ENCODE measurements at places on chromosomes 16 and 17.

- peak; percentile 12 for DNase-seq
Observed at GRCh38 chr16:81006211-81006812, 373 bp downstream of the CMC2 start.

DNA sequence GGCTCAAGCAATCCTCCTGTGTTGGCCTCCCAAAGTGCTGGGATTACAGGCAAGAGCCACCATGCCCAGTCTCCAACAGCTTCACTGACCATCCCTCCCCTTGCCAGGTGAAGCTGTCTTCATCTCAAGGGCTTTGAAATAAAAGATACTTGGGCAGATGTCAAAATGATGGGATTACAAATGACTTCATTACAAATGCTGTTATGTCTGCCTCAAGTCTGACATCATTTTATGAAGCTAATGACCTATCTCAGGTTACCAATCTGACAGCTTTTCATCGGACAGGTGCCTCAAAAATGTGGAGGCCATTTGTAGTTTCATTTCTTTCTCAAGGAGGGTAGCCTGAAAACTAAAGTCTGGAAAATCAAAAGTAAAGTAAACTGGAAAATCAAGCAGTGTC, 323.7 kb upstream of the TBX2 start:
- DNase-seq: no peak

DNA sequence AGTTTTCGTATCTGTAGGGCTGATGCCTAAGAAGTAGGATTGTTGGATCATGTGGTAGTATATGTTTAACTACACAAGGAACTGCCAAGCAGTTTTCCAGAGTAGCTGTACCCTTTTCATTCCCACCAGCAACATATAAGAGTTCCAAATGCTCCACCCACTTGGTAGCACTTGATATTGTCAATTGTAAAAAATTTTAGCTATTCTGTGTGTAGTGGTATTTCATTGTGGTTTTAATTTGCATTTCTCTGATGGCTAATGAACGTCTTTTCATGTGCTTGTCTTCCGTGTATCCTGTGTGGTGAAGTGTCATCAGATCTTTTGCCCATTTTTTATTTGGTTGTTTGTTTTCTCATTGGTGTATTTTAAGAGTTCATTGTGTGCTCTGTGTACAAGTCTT, 69.7 kb downstream of the TANC2 start:
- no peak for DNase-seq

- DNase-seq: no peak
Observed at GRCh38 chr17:62653826-62654761, 26.6 kb downstream of the MRC2 start.

GRCh38 chr16:57999971-58000705, at the start of gene ZNF319:
ZNF319 (minus strand) TSS chr16:58000672; CDS start chr16:57998265, 2,407 bp downstream.
- DNase-seq: no peak

DNA sequence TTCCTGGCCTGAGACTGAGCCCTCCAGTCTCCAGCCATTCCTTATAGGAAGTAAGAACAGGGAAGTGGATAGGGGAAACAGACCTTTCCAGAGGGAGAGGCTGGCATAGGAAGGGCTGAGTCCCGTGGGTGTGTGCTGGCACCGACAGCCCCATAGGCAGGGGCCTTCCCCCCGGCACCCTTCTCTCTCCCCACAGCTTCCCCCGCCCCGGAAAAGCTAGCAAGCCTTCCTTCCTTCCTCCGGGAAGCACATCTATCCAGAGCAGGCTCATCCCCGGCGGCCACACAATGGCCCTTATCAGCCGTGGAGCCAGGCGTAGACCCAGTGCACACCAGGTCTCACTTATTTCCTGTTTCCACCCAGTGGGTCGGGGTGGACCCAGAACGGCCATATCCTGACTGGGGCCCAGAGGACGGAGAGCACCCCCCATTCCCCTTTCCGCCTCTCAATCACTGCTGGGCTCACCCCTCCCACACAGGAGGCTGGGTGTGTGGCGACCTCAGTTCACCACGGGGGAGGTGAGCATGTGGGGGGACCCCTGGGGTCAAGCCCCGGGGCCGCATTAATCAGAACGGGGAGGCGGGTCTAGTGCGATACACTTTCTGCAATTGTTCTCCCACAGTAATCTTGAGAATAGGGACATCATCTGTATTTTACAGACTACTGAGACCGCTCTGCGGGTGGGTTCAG, 950 bp upstream of the MYO1C start:
- no peak for DNase-seq

- no peak for DNase-seq
Observed at GRCh38 chr16:89256651-89257254, 39.2 kb downstream of the ZNF778 start.

DNA sequence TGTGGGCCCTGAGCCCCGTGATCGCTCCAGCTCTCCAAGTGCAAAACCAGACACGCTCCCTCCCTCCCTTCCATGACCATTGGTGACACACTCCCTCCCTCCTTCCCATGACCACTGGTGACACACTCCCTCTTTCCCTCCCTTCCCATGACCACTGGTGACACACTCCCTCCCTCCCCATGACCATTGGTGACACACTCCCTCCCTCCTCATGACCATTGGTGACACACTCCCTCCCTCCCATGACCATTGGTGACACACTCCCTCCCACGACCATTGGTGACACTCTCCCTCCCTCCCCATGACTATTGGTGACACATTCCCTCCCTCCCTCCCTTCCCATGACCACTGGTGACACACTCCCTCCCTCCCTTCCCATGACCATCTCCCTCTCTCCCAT, 56.3 kb downstream of the LMF1 start:
- no peak for DNase-seq

GRCh38 chr16:85383836-85384832, 229.0 kb upstream of the GSE1 start:
- DNase-seq: no peak

GRCh38 chr17:72488555-72489271, 367.9 kb downstream of the SOX9 start:
- DNase-seq: peak; percentile 67

- no peak for DNase-seq
Observed at GRCh38 chr16:73083271-73083670, 35.3 kb upstream of the ZFHX3 start.

- no peak for DNase-seq
Observed at GRCh38 chr16:4085405-4085970, 30.8 kb downstream of the ADCY9 start.

GRCh38 chr17:73863761-73864535, 219.7 kb upstream of the SDK2 start:
- DNase-seq: no peak

- peak; percentile 24 for DNase-seq
Observed at GRCh38 chr16:12214509-12214908, 238.0 kb downstream of the SNX29 start.

- no peak for DNase-seq
Observed at GRCh38 chr17:427327-427726, 74.7 kb upstream of the RPH3AL start.

DNA sequence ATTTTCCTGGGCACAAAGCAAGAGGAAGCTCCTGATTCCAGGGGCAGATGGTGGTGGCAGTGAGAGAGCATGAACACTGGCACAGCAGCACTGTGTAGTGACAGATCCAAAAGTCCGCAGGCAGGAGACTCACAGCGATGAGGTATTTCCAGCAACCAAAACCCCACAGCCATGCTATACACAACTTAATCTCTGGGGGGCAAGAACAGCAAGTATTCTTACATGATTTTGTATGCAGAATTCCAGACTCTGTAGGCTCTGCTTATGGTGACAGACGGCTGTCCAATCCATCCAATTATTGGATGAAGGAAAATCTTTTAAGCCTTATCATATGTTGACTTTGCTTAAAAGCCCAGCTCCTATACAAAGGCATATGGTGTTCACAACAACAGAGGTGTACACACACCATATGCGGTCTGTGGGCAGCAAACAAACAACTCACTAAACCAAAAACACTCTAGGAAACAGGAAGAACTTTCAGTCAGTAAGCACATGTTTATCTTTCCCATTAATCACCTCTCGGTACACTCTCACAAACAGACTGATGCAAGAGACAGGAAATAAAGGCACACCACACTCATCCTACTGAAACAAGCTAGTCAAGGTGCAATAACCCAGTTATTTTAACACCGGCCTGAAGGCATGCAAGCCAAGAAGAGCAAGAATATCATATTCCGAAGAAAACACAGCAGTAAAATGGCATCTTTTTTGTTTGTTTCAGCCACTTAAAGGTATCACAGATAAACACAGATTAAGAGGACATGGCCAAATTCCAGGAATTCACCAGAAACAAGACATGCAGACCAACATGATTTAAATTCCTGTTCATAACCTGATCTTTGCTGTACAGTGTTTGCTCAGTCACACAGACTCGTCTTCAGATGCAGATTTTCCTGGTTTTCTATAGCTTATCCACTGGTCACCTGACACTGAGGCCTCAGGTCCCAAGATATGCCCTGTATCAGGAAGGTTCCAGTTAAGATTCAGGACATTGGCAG, 47.8 kb downstream of the ERN1 start:
- peak; percentile 90 for DNase-seq

- no peak for DNase-seq
Observed at GRCh38 chr16:50050802-50051201, 15.0 kb upstream of the HEATR3 start.

GRCh38 chr17:75979705-75980187, 706 bp downstream of the TEN1 start:
- no peak for DNase-seq

Measured in NCI-H748 treated with DMSO at 0.1 percent for 48 hours (cell line).